ENCODE measurements at places on chromosomes 16 and 17.

- no peak for DNase-seq
Measured at GRCh38 chr17:32769846-32770245, 107.1 kb downstream of the MYO1D start.

DNA sequence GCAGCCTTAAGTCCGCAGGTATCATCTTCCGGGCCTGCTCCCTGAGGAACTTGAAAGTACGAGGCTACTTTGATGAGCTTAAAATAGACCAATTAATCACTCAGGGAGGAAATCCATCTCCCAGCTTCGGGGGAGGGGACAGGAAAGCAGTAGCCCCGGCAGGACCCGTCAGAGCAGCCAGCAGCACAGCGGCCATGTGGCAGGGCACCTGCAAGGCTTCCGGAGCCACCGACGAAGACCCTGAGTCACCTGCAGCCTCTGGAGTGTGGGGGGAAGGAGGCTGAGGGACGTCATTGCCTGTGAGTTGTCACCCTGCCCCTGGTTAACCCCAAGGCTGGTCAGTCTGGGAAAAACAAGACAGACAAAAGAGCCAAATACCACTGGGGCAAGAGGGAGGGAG, 4.4 kb upstream of the CYB561 start:
- DNase-seq: no peak

GRCh38 chr17:65102788-65103187, 34.4 kb upstream of the RGS9 start:
- DNase-seq: no peak

GRCh38 chr17:49687878-49688491, 10.1 kb upstream of the SPOP start:
- DNase-seq: no peak

DNA sequence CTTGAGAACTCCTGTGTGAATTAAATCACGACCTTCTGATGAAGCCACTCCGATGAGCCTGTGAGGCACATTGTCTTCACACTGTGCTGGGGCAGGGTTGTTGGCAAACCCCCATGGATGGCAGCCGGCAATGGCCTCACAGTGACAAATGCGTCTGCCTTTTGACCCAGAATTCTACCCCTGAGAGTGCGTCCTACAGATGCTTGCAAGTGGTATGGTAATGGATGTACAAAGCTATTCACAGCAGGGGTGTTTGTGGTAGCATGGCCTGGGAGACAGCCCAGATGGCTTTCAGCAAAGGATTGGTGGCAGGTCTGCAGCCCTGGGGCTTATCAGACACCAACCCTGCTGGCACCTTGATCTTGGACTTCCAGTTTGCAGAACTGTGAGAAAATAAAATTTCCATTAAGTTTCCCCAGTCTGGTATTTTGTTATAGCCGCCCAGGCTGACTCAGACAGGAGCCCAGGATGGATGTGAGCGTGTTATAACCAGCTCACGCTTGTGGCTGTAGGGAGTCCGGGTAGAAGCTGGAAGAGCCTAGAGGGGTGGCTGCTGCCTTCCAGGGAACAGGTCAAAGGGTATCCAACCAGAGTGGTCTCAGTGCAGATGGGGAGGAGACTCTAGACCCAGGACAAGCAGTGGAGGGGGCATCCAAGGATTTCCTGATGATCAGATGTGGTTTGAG, 10.1 kb downstream of the AFMID start:
- DNase-seq: no peak

DNA sequence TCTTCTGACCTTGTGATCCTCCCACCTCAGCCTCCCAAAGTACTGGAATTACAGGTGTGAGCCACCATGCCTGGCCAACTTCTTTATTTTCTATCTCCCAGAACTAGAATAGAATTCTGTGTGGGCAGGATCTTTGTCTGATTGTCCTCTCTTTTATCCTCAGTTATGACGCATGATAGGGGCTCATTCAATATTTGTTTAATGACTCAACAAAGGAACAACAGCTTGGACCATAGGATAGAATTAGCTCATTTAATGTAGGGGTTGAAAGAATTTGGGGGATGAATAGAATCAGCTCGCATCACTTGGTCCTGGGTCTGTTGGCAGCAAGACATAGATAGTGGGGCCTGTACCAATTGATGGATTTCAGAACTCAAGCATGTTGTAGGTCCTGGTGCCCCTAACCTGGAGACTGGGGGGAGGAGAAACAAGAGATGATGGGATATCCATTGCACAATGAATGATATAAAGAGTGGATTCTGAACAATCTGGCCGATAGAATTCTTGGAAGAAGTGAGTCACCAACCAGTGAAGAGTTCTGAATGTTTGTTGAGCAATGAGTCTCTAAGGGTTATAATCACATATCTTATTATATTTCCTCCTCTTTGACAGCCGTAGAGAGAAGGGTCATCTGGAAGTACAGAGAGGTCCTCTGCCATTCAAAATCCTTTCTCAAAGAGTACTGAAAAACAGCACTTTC, 250.2 kb downstream of the HS3ST4 start:
- no peak for DNase-seq

DNA sequence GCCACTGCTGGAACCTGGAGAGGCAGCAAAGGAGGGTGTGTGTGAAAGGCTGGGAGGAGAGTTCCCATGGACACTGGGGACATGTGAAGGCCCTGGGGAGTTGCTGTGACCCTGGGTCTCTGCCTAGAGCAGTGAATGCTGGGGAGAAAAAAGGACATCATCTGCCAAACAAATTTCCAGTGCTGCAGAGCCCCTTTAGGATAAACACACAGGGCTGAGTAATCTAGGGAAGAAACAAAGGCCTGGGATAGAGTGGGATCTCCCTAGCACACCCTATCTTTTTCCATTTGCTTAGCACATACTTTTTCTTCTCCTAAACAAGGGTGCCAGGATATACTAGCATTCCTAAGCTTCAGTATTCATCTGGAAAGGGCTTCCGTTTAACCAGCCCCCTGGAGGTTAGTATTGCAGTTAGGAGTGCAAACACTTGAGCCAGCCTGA, 3.3 kb upstream of the HIGD1B start:
- DNase-seq: no peak

GRCh38 chr16:87802670-87803069, 36.9 kb upstream of the KLHDC4 start:
- DNase-seq: no peak

DNA sequence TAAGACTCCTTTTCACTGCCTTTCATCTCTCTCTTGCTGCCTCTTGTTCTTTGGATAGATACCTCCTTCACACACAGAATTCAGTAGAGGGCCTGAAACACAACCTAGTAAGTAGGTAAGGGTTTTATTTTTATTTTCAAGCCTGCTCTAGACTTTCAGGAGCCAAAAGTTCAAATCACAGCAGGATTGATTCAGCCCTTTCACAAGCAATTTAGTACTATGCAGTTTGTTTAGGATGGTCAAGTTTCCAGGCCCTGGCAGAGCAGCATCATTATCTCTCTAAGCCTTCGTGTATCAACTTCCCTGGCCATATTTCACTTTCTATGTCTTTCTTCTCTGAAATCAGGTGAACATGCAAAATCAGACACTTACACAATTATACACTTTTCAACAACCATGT, 148.8 kb upstream of the CORO6 start:
- DNase-seq: no peak

- no peak for DNase-seq
Measured at GRCh38 chr16:11395008-11395948, 50.0 kb downstream of the RMI2 start.

GRCh38 chr17:31537565-31538011, 146.1 kb downstream of the RAB11FIP4 start:
- DNase-seq: no peak

GRCh38 chr16:85204242-85205010, 92.2 kb upstream of the CIBAR2 start:
- DNase-seq: peak; percentile 70

- DNase-seq: peak; percentile 43
Measured at GRCh38 chr16:48613061-48613957, 3.3 kb upstream of the N4BP1 start.

DNA sequence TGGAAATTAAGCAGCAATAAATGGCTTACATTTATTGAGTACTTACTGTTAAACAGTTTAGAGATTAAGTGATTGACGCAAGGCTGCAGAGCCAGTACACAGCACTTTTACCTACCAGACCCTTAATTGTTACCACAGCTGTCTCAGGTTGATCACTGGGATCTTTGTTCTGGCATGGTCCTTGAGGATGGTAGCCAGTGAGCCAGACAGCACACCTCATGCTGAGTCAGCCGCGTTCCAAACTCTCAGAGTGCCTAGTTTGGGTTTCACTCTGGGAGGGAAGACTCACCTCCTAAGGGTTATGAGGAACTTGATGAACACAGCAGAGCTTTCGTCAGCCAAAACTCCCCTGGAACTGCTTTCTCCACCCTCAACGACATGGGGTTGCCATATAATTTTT, 20.4 kb downstream of the CDH3 start:
- no peak for DNase-seq

DNA sequence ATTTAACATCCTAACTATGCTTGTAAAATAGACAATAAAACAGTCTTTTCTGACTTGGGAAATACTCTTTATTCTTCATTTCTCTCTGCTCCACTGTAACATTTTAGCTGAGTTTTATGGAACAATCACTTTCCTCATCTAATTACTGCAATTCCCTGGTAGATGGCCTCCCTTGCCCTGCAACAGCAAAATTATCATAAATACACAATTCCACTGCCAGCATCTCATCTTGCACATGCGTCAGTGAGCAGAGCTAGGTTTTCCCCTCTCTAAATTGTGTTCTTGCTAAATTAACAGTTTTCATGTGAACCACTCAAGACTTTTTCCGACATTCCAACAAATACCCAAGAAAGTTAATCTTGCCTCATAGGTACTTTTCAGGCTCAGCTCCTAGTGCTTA, 920.9 kb upstream of the GOT2 start:
- DNase-seq: no peak

- DNase-seq: no peak
Measured at GRCh38 chr16:20517149-20517548, 59.0 kb downstream of the ACSM2B start.

GRCh38 chr16:4283441-4283840, 10.6 kb upstream of the TFAP4 start:
- DNase-seq: no peak

- DNase-seq: no peak
Measured at GRCh38 chr17:31390426-31390747, 1.1 kb upstream of the RAB11FIP4 start.

- no peak for DNase-seq
Measured at GRCh38 chr17:8144401-8145231, 7.6 kb downstream of the PER1 start.

- DNase-seq: no peak
Measured at GRCh38 chr16:88653596-88654362, 2.9 kb upstream of the CYBA start.

GRCh38 chr17:8109661-8110455, 8.5 kb downstream of the ALOXE3 start:
- DNase-seq: no peak

Measured in fibroblast of skin of left biceps (primary cell).